Stimulated activated CD8-positive, alpha-beta memory T cell treated with anti-CD3 and anti-CD28 coated beads, Interleukin-7, amount 100 ng/mL, for 48 hours (primary cell): ENCODE measurements at places on chromosomes 7 and 10.

- DNase-seq: no peak
These were observed 121.0 kb upstream of the ZNF716 start for GRCh38 chr7:57328963-57329362.

DNA sequence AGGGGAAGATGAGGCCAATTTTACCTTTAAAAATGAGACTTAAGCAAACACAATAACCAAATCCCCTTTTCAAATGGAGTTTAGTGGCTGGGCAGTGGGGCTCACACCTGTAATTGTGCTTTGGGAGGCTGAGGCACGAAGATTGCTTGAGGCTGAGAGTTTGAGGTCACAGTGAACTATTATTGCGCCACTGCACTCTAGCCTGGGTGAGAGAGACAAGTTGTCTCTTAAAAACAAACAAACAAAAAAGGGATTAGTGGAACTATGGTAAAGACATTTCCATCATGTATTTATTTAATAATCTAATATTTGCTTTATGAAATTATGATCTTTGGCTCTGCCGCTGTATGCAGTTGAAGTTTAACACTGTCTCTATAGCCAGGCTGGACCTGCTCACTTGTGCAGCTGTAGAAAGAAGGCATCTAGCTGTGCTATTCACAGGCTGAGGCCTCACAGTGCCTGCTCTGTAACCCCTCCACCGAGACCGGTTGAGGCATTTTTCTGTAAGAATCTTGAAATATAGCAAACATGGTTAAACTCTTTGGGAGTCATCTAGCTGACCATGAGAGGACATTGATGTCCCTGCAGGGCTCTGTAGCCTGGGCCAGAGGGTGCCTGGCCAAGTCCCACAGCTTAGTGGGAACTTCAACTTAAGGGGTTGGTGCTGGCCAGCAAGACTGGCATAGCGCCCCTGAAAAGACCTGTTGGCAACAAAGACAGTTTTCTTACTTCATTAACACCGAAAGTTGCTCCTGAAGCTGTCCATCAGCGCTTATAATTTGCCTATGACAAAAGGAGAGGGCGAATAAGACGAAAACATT lies 131.8 kb downstream of the BMPER start:
- no peak for DNase-seq

DNA sequence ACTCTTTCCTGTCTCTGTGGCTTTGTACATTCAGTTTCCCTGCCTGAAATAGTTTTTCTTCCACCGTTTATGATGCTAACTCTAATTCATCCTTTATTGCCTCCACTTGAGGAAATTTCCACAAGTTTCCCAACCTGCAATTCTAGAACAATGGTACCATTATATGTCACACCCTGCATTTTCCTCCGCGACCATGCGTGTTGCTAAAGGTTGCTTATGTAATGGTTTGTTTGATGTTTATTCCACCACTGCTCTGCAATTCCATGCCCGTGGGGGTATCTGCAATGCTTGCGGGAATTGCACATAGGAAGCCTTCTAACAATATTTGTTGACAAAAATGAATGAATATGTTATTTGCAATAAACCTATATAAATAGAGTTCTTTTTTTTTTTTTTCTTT lies 69.5 kb upstream of the ST8SIA6 start:
- no peak for DNase-seq

DNA sequence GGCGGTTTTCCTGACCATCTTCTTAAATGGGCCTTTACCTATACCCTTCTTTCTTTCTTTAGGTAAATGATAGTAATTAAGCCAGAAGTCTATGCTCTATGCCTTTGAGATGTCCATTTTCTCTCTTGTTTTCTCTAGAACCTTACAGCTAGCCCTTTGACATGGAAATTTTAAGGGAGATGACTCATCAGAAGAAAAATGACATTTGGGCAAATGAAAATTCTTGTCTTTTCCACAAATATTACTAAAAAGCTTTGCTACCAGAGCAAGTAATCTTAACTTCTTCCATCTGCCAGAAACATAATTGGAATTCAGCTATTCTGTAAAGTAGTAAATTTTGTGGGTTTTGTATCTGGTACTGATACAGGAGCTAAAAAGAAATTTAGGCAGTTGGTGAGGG lies 59.5 kb downstream of the CCDC3 start:
- no peak for DNase-seq

GRCh38 chr10:73110345-73110849 lies at the start of gene NUDT13:
Gene NUDT13 (plus strand): TSS chr10:73110455. CDS start chr10:73114366, 3,911 bp downstream.
- DNase-seq: peak; percentile 26

GRCh38 chr10:50395271-50395670 lies 144.0 kb upstream of the ASAH2 start:
- no peak for DNase-seq

GRCh38 chr10:120989996-120990598 lies 138.9 kb downstream of the WDR11 start:
- DNase-seq: no peak

DNA sequence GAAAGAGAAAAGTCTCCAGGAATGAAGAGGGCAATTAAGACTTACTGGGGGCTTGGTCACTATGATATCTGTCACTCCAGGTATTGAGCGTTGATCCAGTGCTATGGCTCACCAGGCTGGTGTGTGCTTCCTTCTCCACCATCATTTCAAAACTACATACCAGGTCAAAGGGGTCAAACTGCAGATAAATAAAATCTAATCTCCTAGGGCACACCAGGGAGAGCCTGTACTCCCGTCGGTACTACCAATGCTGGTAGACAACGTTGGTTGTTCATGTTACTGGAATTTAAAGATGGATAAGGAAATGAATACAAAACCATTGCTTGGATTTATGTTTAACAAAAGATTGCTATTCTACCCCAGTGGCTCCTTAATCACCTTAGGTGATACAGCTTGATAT lies 118.3 kb downstream of the MYO3A start:
- DNase-seq: no peak

DNA sequence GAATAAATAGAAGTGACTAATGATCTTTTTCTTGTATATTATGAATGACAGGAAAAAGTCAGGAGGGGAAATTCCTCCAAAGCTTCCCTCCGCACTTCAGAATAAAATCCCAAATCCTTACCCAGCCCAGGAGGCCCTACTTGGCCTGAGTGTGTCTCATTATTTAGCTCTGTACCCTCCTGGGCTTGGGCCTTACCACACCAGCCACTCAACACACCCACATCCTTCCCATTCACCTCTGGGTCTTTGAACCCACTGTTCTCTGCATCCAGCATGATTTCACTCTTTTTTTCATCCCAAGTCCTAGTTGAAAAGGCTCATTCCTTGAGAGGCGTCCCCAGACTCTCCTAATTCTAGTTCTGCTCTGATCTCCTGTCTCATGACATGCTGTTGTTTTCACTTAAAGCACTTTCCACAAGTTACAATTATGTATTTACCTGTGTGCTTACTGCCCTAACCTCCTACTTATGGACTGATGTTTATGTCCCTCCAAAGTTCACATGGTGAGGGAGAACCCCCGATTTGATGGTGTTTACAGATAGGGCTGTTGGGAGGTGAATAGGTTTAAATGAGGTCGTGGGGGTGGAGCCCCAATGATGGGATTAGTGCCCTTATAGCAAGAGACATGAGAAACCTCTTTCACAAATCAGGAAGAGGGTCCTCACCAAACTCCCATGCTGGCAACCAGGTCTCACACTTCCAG lies 6.4 kb downstream of the NOD1 start:
- DNase-seq: no peak

- no peak for DNase-seq
These were observed 170.8 kb upstream of the KLF14 start for GRCh38 chr7:130904792-130905191.

DNA sequence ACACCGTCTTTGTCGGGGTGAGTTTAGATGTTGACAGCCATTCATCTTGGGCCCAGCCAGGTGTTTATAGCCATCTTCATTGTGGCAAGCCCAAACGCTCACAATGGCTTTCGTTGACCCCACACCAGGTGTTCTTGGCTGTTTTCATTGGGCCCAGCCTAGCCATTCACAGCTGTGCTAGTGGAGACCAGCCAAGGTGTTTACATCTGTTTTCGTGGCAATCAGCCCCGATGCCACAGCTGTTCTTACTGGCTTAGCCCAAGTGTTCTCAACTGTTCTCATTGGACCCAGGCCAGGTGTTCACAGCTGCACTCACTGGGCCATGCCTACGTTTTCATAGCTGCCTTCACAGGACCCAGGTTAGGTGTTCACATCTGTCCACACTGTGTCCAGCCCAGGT lies 7.7 kb downstream of the FRG2B start:
- no peak for DNase-seq

DNA sequence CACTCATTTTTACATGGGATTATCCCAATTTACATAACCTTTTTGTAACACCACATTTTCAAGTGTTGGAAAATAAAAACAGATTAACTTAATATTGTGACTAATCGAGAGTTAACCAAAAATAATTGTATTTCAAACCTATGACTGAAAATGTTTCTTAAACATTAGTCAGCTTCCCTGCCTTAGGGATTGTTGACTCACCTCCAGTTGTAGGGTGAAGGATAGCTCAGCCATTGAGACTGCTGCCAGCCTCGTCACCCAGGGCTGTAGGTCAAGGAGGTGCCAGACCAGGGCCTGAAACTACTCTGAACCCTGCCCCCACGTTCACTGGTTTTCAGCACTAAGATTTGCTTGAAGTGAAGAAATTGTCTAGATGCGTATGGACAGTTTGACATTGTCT lies 351.2 kb downstream of the GFRA1 start:
- no peak for DNase-seq

GRCh38 chr10:35398355-35398754 lies 62.0 kb downstream of the CCNY start:
- DNase-seq: no peak

GRCh38 chr10:79416578-79417255 lies 28.7 kb downstream of the ZCCHC24 start:
- no peak for DNase-seq

GRCh38 chr10:132382231-132382922 lies 14.6 kb upstream of the PWWP2B start:
- DNase-seq: no peak

GRCh38 chr7:130384371-130384801 lies 4.1 kb downstream of the CPA1 start:
- no peak for DNase-seq

DNA sequence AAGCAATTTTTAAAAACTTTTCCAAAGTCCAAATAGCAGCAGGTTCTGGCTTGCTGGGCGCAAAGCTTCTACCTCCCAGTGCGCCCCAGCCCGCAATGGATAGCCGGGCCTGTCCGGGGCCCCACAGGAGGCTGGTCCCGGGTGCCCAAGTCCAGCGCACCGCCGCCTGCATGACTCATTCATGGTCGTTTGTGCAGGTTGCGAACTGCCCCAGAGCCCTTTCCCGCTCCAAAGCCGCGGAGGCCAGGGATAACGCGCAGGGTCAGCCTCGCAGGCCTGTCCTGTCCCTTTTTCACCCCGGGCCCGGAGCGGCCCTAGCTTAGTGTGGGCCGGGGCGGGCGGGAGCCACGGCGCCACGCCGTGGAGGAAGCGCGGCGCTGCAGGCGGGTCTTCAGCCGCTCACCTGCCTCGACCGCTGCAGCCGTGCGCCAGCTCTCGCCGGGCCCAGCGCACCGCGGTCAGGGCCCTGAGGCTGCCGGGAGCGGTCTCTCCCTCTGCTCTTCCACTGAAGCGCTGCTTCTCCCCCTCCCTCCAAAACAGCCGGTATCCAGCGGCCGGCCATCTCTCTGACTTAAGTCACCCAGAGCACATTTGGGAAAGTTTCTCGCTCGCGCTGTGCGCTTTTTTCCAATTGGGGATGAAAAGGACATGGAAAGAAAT lies 1.7 kb upstream of the EGR2 start:
- peak; percentile 60 for DNase-seq

DNA sequence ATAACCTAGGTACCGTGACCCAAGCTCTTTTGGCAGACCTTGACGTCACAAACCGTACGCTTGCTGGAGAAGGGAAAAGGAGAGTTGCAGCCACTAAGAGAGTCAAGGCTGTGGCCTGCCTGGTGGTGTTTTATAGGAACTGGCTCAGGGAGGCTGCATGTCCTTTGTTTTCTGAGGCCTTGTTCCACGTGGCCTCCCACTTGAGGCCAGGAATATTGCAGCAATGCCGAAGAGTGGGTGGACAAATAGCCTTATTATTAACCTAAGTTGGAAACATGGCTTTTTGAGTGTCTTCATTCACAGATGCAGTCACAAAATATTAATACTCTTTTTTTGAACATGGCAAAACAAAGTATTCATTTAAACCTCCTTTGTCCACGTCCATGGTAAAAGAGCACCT lies 178.0 kb downstream of the CELF2 start:
- DNase-seq: no peak

DNA sequence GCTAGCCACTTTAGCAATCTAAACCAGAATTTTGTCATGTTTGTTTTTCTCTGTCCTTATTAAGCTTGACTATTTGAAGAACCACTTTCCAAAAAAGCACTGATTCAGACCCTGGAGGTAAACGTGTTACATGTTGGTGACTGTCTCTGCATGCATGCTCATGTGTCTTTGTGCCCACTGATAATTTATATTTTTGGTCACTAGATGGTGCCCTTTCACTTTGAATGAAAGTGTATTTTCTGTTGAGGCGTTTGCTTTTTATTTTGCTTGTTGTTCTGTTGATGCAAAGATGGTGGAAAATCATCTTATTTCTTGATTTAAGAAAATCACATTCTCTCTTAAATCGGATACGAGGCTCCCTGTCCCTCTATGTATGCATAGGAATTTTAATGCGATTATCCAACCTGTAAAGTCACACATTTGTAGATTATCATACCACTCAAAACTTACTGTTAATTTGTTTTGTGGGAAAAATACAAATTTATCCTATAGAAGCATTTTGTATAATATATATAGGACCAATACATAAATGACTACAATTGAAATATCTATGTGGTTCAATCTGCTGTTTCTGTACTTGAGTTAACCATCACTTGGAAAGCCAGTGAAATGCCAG lies 269.3 kb downstream of the BICC1 start:
- DNase-seq: no peak

DNA sequence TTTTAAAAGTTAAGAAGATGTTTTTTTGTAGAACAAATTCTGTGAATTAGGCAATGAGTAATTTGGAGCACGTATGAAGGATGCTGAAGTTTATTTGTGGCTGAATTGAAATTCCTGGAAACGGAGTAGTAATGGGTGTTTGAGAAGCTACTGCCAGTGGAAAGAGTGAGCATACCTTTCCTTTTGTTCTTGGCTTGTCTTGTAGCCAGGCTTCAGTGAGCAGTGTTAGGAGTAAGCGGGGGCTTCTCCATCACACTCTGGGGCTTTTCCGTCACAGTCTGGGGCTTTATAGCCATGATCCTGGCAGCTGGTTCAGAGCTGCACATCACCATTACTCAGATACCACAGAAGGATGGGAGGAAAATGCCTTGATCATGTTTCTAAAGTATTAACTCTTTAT lies 32.3 kb downstream of the GARS1 start:
- peak; percentile 8 for DNase-seq

GRCh38 chr7:141227454-141227853 lies 153.6 kb downstream of the TMEM178B start:
- DNase-seq: no peak

- no peak for DNase-seq
These were observed 167.9 kb downstream of the NEURL1 start for GRCh38 chr10:103661198-103661950.

DNA sequence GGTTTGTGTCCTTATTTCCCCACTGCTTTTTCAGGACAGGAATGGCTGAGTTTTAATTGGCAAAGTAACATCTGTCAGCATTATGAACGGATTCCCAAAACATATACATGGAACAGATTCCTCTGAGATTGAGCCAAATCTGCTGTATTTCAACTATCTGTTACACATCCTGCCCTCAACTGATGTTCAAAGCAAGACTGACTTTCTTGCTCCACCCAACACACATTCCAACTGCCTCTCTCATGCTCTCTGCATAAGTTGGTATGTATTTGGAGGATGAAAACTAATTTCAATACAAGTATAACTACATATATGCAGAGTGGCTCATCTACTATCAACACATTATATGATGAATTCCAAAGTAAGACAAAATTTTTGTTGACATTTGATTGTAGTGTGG lies 342.2 kb downstream of the GATA3 start:
- DNase-seq: no peak
